ENCODE measurements at places on chromosomes 5 and 9.

DNA sequence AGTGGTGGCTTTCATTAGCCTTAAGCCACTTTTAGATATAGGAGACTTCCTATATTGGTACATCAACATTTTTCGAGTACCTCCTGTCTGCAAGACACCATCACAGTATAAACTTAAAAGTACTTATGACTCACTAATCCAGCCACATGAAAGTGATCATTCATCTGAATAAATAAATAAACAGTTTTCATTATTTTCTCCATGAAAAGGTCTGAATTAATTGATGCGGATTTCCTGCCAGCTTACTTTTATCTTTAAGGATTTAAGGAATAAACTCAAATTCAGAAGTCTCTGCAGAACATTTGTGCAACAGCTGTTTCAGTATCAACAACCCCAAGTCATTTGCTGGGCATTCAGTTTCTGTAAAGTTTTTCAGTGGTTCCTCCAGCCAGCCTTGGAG, 4.0 kb downstream of the SAP30L start:
- DNase-seq: no peak

GRCh38 chr9:134565316-134565915, 76.2 kb upstream of the COL5A1 start:
- DNase-seq: no peak

GRCh38 chr5:40552981-40553380, 126.7 kb upstream of the PTGER4 start:
- DNase-seq: no peak

DNA sequence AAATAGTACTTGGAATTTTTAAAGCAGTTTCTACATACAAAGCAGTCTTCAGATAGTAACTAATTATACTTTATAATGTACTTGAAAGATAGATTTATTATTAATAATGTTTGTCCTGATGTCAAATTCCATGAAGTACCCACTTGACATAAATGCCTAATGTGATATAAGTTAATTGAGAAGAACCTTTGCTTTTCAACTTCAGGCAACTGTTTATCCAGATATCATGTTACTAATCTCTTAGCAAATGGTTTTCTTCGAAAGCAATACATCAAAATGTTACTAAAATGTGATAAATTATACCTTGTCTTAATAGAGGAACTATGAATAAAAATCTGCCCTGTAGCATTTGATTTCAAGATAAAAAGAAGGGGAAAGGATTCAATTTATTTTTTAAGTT, 146.8 kb upstream of the FBXL17 start:
- DNase-seq: no peak

- DNase-seq: no peak
Measured at GRCh38 chr5:113917997-113918396, 404.5 kb downstream of the YTHDC2 start.

DNA sequence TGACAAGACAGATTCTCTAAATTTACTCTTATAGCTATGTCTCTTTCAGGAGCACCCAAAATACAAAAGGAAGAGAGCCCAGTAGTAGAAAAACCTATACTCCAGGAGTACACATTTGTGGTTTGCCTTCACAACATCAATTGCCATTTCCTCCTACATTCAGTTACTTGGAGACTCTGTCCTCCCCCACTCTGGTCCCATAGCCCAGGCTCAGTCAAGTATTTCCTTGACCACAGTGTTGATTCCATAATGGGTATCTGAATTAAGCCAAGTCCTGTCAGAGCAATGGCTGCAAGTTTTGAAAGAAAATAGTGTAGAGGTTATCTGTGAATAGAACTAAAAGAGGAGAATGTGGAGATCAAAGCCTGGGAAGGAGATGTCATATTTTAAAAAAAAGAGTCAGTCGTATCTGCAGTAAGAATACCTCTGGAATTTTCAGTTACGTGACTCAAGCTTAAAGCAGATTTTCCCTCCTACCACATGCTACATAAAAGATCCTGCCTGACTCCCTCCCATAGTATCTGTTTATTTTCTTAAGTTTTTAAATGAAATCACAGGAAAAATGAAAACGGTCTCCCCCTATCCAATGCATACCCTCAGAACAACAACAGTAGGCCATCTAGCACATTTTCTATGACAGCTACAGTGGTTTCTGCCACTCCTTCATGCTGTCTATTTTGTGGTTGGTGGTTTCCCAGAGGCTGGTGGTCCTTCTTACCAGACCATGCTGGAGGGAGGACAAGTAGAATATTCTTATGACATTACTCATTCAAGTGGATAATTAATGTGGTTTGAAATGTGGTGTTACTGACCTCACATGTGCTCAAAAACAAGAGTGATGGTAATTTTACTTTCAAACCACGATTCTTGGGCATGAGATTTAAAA, 249.7 kb upstream of the TMEM161B start:
- no peak for DNase-seq

DNA sequence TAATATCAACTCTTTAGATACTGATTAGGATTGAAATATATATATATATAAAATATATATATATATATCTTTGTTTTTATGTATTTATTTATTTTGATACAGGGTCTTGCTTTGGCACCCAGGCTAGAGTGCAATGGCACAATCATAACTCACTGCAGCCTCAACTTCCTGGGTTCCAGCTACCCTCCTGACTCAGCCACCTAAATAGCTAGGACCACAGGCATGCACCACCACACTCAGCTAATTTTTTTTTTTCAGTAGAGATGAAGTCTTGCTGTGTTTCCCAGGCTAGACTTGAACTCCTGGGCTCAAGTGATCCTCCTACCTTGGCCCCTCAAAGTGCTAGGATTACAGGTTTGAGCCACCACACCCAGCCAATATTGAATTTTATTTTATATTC, 20.6 kb upstream of the CDH6 start:
- no peak for DNase-seq

DNA sequence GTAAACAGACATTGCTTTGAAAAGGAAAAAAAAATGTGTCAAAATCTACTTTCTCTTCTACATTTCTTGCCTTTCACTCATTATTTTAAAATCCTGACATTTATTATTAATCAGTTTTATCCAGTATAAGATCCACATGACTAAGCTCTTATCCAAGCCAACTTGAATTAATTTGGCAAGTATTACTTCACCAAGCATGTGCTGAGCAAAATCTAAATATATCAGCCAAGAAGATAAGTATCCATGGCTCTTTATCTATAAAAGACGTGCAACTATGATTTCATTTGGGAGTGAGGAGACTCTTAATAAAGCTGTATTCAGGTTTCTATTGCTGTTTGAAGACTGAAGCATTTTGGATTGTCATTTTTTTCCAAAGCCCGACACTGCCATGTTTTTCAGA, 221.3 kb downstream of the TRIM36 start:
- DNase-seq: peak; percentile 1

DNA sequence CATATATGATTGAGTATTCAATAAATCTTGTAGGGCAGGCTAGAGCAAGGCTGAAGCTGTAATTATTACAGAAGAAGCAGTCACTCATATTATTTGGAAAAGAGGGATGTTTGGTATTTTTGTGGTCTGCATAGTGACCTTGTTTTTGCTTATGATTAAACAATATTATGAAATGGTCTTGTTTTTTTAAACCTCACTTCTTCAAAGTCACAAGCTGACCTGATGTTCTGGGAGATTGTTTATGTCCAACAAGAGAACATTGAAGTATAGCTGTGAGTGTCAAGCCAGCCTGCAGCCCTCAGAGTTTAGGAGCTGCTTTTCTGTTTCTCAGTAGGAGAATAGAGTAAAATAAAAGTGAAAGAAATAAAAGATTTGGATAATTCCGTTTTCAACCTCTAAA, 342.2 kb downstream of the LRRC70 start:
- no peak for DNase-seq

DNA sequence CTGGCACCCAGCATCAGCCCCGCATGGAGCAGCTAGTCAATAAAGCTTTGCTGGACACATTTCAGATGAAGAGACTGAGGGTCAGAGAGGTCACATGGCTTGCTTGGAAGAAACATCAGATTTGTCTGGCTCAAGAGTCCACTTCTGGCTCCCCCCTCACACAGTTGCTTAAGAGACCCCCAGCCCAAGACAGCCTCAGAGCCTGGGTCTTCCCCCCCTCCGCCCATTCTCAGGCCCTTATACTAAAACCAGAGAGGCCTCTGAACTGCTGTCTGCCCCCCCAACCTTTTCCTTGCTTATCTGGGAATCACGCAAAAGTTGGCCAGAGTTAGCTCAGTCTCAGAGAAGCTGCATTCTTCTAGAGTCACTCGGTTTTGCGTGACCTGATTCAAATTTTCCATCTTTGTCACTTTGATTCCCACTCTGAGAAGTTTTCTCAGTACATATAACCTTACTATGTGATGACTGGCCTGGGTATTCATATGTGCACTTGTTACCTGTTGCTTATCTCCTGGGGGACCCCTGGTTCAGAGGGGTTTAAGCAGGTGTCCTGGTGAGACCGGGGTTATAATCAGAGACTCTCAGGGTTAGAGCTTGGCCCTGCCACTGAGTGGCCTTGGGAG, 145.4 kb upstream of the IER5L start:
- no peak for DNase-seq

- no peak for DNase-seq
Measured at GRCh38 chr9:127865645-127866464, 11.4 kb upstream of the ENG start.

DNA sequence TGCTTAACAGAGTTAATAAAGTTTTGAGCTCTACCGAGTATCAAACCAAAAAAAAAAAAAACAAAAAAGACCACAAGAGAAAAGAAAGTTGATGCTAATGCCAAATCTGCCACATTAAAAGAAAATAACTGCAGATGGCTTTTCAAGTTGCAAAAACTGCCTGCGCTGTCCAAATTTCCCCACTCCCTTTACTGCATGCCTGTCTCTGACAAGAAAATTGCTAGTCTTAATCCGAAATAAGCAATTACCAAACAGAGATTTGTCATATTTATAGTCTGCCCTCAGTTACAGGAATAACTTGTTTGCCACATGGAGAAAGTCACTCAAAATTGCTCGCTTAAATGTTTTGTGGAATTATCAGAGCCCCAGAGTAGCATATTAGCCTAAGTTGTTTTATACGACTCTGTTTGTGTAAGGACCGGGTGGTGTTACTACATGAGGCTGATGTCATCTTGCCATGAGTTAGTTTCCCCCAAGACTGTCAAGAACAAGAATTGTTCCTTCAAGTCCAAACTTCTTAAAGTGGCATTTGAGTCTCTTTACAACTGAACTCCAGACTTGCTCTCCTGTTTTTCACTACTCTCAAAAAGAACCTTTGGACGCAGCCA, 160.9 kb downstream of the CEP120 start:
- no peak for DNase-seq

DNA sequence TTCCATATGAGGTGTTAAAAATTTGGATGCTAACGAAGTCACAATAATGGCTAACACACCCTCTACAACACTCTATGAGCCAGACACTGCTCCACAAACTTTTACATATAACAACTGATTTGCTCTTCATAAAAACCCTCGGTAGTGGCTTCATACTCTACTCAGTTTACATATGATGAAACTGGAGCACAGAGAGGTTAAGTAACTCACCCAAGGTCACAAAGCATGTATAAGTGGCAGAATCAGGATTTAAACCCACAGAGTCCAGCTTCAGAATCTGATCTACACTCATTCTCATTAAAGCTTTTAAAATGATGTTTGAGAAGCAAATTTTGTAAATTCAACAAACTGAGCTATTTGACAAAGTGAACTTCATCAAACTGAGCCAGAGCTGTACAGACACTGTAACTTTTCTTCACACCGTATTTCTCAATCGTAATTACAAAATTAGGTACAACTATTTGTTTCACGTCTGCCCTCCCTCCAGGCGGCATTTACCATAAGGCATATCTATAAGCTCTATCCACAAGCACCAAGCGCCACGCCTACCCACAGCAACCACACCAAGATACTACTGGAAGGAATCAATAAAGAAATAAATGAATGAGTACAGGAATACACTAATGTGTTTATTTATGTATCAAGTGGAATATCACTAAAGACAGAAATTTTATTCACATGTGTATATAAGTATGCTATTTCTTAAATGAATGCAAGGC, 24.3 kb downstream of the TTC39B start:
- no peak for DNase-seq

- DNase-seq: peak; percentile 85
Measured at GRCh38 chr5:93585041-93585766, 2.2 kb downstream of the NR2F1 start.

DNA sequence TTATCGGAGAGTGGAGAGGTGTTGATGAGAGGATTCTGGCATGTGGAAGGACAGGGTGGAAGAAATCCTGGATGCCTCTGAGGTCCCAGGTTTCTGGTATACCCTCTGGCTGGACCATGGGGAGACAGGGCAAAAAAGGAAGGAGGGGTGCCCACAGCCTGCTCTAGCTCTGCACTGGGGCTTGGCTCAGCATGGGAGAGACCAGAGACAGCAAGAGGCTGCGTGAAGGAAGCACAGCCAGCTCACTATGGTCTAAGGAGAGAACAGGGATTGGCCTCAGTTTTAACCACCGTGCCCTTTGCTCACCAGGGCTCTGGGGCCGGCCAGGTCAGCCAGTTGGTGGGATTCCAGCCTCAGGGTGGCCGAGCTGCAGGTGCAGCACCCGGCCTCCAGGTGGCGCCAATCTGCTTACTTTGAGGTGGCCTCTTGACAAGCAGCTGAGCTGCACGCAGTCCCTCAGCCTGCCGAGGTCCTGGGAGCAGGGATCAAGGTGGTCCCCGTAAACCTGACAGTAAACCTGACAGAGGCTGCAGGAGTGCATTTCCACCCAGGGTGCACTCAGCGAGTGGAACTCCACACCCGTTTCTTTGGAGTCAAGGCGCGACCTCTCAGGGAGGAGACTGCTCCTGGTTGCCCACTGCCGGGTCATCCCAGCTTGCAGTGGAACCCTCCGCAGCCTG, 25.0 kb upstream of the SPTLC1 start:
- peak; percentile 89 for DNase-seq

GRCh38 chr9:14294659-14295058, 19.3 kb downstream of the NFIB start:
- no peak for DNase-seq

GRCh38 chr5:133120156-133120750, 68.4 kb downstream of the HSPA4 start:
- no peak for DNase-seq

GRCh38 chr9:121823451-121824169, 172.2 kb downstream of the DAB2IP start:
- no peak for DNase-seq

DNA sequence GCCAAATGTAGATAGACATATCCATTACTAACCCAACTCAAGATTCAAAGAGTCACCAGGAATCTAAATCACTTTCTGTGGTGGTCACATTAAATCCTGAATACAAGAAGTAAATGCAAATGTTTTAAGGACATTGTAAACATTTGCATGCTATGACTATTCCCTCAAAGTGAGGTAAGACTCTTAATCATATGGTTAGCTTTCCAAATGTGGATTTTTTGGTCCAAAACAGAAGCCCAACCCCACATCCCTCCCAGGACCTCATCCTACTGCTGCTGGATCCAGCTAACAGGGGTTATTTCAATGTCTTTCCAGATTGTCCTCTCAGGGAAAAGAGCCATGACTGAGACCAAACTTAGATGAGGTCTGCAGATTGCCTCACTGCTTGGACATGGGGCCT, 228.1 kb upstream of the PANK3 start:
- no peak for DNase-seq

GRCh38 chr9:122302237-122303093, 37.8 kb downstream of the MRRF start:
- DNase-seq: no peak

- peak; percentile 9 for DNase-seq
Measured at GRCh38 chr5:52457810-52458209, 329.9 kb upstream of the ITGA1 start.

- no peak for DNase-seq
Measured at GRCh38 chr5:171980792-171981191, 25.6 kb downstream of the FBXW11 start.

Data from eye (tissue), 1 donor.